Omental fat pad (tissue), 4 donors: ENCODE measurements at places on chromosomes 12 and 14. TPM values are rescaled to one million over a fixed set of nuclear protein-coding genes. Genes with fewer than 3 reads are reported as not detected.

Gene WSCD2
- total RNA-seq = 0.46 TPM

Gene SLC17A8
- not detected for total RNA-seq

Gene EXOC5
- 39.9 TPM for total RNA-seq

Gene NKX2-8
- total RNA-seq = not detected

Gene PDZRN4
- total RNA-seq = 1.4 TPM

Gene TMCC3
- 39.6 TPM for total RNA-seq

Gene SPATA7
- total RNA-seq = 14.2 TPM

Gene EFS
- 7.0 TPM for total RNA-seq

Gene DHH
- total RNA-seq = 2.0 TPM

Gene HECTD4
- total RNA-seq = 26.9 TPM

Gene PPFIA2
- 0.69 TPM for total RNA-seq

Gene TAS2R43
- total RNA-seq = 8.0 TPM

Gene NANOG
- not detected for total RNA-seq

Gene GARIN6
- total RNA-seq = not detected

Gene TMEM63C
- 0.13 TPM for total RNA-seq

Gene KRT3
- not detected for total RNA-seq

Gene PRH1
- 28.8 TPM for total RNA-seq

Gene PTPN6
- 30.5 TPM for total RNA-seq

Gene P2RX2
- not detected for total RNA-seq

Gene UBE3B
- total RNA-seq = 38.6 TPM

Gene ITGB7
- total RNA-seq = 1.1 TPM

Gene WDHD1
- total RNA-seq = 1.4 TPM

Gene SLC25A3
- 473 TPM for total RNA-seq

Gene FGF6
- not detected for total RNA-seq

Gene SCYL2
- total RNA-seq = 40.4 TPM

Gene TRAFD1
- total RNA-seq = 28.9 TPM

Gene EML1
- total RNA-seq = 88.0 TPM

Gene PIK3C2G
- total RNA-seq = 0.12 TPM

Gene TGM1
- 2.0 TPM for total RNA-seq

Gene IAPP
- not detected for total RNA-seq

Gene NT5DC3
- 10.2 TPM for total RNA-seq

Gene IGFBP6
- 246 TPM for total RNA-seq

Gene BLOC1S1
- total RNA-seq = 192 TPM

Gene PTPRB
- 59.2 TPM for total RNA-seq

Gene DNAH10
- total RNA-seq = 0.06 TPM

Gene DLGAP5
- total RNA-seq = 3.1 TPM

Gene CLEC7A
- total RNA-seq = 27.6 TPM

Gene ANKRD33
- not detected for total RNA-seq

Gene LRTM2
- total RNA-seq = not detected

Gene FBXO21
- 54.3 TPM for total RNA-seq

Gene GPR68
- 0.19 TPM for total RNA-seq

Gene C12orf50
- not detected for total RNA-seq

Gene TXNDC16
- 5.2 TPM for total RNA-seq

Gene AQP2
- not detected for total RNA-seq

Gene DCAF4
- 16.2 TPM for total RNA-seq

Gene SARNP
- 62.7 TPM for total RNA-seq

Gene AJUBA
- 4.0 TPM for total RNA-seq

Gene MIP
- total RNA-seq = not detected

Gene SERPINA4
- total RNA-seq = not detected

Gene LBHD2
- total RNA-seq = not detected

Gene TSPAN11
- 1.4 TPM for total RNA-seq

Gene HDAC7
- 41.1 TPM for total RNA-seq
